A549 treated with Hydrocortisone at 1 μM for 4 hours (cell line): ENCODE measurements at places on chromosomes 3 and 15. TPM values are rescaled to one million over a fixed set of nuclear protein-coding genes. Genes with fewer than 3 reads are reported as not detected.

The MESP1 gene
- total RNA-seq = 1.2 to 8.5 TPM (median 6.7 TPM) in 5 replicates

The MAP6D1 gene
- 5.6 to 7.2 TPM (median 6.6 TPM) in 5 replicates for total RNA-seq

The CIDEC gene
- 61.6 to 88.8 TPM (median 71.7 TPM) in 5 replicates for total RNA-seq

The SLC6A20 gene
- total RNA-seq = 0.01 to 0.05 TPM (median 0.03 TPM) in 4 of 5 replicates, not detected in the other

The TEX55 gene
- not detected in 5 replicates for total RNA-seq

The ROPN1B gene
- not detected in 5 replicates for total RNA-seq

The CCR4 gene
- 0.03 to 0.07 TPM (median 0.05 TPM) in 5 replicates for total RNA-seq

The CFAP92 gene
- not detected in 5 replicates for total RNA-seq

The JAGN1 gene
- 78.5 to 106 TPM (median 99.5 TPM) in 5 replicates for total RNA-seq

The GRAMD1C gene
- 0.30 to 1.1 TPM (median 0.63 TPM) in 5 replicates for total RNA-seq

The C2CD4B gene
- total RNA-seq = 0.15 to 0.32 TPM (median 0.30 TPM) in 5 replicates

The MOBP gene
- total RNA-seq = 0.09 to 0.24 TPM in 2 of 5 replicates, not detected in the others

The ZBTB11 gene
- total RNA-seq = 9.0 to 12.5 TPM (median 9.4 TPM) in 5 replicates

The GRAMD2A gene
- total RNA-seq = 0.07 to 0.31 TPM (median 0.16 TPM) in 5 replicates

The CFAP161 gene
- not detected in 5 replicates for total RNA-seq

The TMC3 gene
- not detected in 5 replicates for total RNA-seq

The TGM5 gene
- total RNA-seq = not detected in 5 replicates

The SLC28A1 gene
- 0.03 to 0.06 TPM in 2 of 5 replicates, not detected in the others for total RNA-seq
